ENCODE measurements at places on chromosomes 11 and 22. TPM values are rescaled to one million over a fixed set of nuclear protein-coding genes. Genes with fewer than 3 reads are reported as not detected.

- no peak overlapping the region for H3K4me3 ChIP-seq
- no peaks in the 10 kb centered on the region for H3K27me3 ChIP-seq
- no peak overlapping the region for H3K27ac ChIP-seq
- no peaks in the 10 kb centered on the region for H3K36me3 ChIP-seq
Measured at GRCh38 chr11:78786086-78786485, 211.4 kb upstream of the NARS2 start.

GRCh38 chr11:111836721-111837120, 34.7 kb downstream of the ALG9 start:
- no peak overlapping the region for H3K27ac ChIP-seq
- H3K36me3 ChIP-seq = peaks cover 7% of the 10 kb centered on the region
- no peak overlapping the region for H3K4me3 ChIP-seq
- no peak for DNase-seq

DNA sequence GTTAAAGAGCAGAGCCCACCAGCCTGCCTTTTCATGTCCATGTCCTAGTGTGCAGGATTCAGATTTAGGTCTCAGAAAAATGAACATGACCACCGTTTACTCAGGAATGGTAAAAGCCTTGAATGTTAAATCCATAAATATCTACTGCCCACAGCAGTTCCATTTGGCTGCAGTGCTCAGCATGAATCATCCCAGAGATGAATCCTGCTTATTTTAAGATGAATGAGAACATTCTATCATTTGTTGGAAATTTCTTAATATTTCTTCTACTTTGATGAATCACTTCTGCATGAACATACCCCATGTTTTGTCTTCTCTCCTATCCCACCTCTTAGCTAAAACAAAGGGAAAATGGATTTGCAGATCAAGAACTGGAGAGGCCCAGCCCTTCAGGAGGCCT, 47.5 kb upstream of the AQP11 start:
- H3K4me1 ChIP-seq = no peaks in the 10 kb centered on the region
- H3K27ac ChIP-seq = no peak overlapping the region
- no peak for DNase-seq
- no peak overlapping the region for H3K4me3 ChIP-seq
- no peaks in the 10 kb centered on the region for H3K27me3 ChIP-seq

SSH3 gene
- 17.5 TPM for total RNA-seq

GRCh38 chr11:90809581-90809980, 586.7 kb upstream of the CHORDC1 start:
- H3K27me3 ChIP-seq = no peaks in the 10 kb centered on the region
- H3K36me3 ChIP-seq = no peaks in the 10 kb centered on the region
- no peak overlapping the region for H3K27ac ChIP-seq

- H3K27ac ChIP-seq = peak overlapping the region; percentile 67
- peaks cover 25% of the 10 kb centered on the region for H3K4me1 ChIP-seq
- no peaks in the 10 kb centered on the region for H3K27me3 ChIP-seq
- H3K36me3 ChIP-seq = no peaks in the 10 kb centered on the region
Measured at GRCh38 chr11:86761978-86762377, 38.4 kb upstream of the PRSS23 start.

IGSF9B gene
- not detected for total RNA-seq

DNA sequence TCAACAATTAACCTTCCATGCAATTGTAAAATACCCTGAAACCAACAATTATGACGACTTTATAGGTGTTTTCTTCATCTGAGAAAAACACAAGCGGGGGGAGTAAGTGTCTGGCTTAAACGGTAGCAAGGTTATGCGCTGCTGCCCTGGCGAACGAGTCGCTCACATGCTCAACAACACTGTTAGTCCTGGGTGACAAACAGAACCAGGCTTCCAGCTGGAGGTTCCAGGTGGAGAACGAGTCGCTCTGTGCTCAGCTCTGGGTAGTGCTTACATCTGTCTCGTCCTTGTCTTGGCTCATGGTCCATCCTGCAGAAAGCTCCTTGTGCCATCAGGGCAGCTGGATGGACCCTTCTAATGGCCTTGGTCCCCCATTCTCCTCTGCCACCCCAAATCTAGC, 48.2 kb downstream of the PC start:
- peaks cover 28% of the 10 kb centered on the region for H3K4me1 ChIP-seq
- no peak for DNase-seq
- no peaks in the 10 kb centered on the region for H3K36me3 ChIP-seq
- H3K27me3 ChIP-seq = no peaks in the 10 kb centered on the region
- no peak overlapping the region for H3K27ac ChIP-seq

HTR3B gene
- total RNA-seq = not detected

KRTAP5-9 gene
- total RNA-seq = not detected

MYO18B gene
- total RNA-seq = 0.63 TPM

HEPHL1 gene
- total RNA-seq = not detected

DNA sequence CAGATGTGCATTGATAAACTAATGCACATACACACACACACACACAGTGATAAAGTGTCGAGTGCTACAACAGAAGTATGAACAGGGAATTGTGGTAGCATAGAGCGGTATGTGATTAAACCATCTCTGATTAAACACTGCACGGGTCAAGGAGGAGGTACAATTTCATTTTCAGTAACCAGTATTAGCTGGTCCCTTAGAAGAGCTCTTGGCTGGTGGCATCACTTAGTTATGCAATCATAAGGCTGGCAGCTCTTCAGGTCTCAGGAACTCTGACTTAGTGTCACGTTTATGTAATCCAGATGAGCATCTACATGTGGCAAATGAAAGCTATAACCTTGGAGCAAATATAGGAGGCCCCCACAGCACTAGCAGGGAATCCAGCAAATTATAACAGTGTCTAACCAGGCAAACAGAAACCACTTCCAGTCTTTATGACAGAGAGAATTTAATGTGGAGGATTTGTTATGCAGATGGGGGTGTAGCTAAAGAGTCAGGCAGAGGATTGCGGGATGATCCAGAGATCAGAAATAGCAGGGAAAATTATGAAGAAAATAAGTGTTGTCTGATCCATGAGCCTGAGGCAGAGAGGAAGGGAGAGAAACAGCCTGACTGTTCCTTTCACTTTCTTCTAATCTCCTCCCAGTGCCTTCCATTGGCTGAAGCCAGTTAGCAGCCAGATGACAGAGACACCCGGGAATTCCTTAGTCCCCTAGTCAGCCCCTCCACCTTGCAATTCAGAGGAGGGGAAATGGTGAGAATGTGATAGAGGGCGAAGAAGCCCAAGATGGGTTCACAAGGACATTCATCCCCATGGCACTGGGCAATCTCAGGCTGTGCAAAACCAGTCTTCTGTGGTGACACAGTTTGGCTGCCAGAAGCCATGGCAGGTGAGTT, 533.1 kb upstream of the TENM4 start:
- no peak overlapping the region for H3K27ac ChIP-seq
- no peaks in the 10 kb centered on the region for H3K27me3 ChIP-seq
- H3K36me3 ChIP-seq = no peaks in the 10 kb centered on the region
- no peaks in the 10 kb centered on the region for H3K4me1 ChIP-seq

DNA sequence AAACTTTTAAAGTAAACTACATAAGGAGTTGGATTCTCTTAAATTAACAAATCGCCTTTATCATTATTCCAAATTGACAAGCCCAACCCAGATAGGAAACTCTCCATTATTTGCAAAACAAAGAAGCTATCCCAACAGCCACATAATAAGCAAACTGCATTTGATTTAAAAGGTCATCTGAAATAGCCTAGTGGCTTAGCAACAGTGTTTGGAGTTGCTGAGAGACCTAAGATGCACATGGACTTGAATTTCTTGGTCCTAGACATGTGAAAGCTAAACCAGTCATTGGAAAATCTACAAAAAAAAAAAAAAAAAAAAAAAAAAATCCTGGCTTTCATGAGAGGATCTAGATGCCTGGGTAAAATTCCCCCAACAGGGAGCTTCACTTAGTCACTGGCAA, 69.5 kb downstream of the PRCP start:
- H3K27ac ChIP-seq = no peak overlapping the region
- DNase-seq = no peak
- H3K4me1 ChIP-seq = no peaks in the 10 kb centered on the region
- no peaks in the 10 kb centered on the region for H3K36me3 ChIP-seq

DNA sequence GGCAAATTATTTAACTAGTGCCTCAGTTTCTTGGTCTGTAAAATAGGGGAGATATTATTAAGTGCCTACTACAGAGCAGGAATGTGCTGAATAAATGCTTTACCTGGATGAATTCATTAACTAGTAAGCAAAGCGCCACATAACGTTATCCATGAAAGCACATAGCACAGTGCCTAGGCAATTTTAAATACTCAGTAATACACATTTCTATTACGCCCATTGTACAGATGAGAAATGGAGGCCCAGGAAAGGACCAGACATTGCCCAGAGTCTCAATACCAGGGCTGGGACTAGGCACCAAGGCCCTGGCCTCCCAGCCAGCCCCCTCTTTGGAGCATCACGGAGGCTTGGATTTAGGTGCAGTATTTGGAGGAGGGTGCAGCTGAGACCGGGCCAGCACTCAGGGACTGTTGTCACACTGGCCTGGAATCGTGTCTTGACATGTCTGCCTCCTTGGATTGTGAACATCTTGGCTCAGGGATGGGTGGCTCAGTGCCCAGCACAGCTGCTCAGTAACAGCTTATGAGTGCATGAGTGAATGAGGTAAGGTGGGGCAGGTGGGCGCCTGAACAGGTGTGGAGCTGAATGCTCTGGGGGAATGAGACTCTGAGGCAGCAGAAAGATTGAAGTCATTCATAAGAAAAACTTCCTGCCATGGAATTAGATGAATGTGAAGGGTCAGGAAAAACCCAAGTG, 42.1 kb upstream of the TPBGL start:
- H3K4me1 ChIP-seq = peaks cover 9% of the 10 kb centered on the region
- H3K36me3 ChIP-seq = no peaks in the 10 kb centered on the region
- no peaks in the 10 kb centered on the region for H3K27me3 ChIP-seq
- no peak overlapping the region for H3K27ac ChIP-seq
- DNase-seq = no peak

DNA sequence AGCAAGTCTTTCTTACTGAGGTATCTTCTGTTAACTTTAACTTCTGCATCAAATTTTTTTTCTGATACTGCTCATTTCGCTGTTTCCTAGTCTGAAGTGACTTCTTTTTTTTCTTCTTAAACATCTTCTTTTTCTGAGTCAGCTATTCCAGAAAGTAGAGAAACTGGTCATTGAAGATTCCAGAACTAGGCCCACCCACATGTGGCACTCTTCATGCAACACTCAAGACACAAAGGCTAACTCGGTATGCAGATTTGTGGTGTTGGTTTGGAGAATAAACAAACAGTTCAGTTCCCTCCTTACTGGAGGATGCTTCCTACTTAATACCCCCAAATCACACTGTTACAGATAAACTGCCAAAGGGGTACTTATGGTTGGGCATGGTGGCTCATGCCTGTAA, 25.2 kb upstream of the MTCH2 start:
- no peak overlapping the region for H3K4me3 ChIP-seq
- H3K27me3 ChIP-seq = no peaks in the 10 kb centered on the region
- no peaks in the 10 kb centered on the region for H3K36me3 ChIP-seq
- peaks cover 9% of the 10 kb centered on the region for H3K4me1 ChIP-seq

CYB5R3 gene
- 149 TPM for total RNA-seq

- no peaks in the 10 kb centered on the region for H3K36me3 ChIP-seq
- no peak for DNase-seq
- H3K27me3 ChIP-seq = no peaks in the 10 kb centered on the region
Measured at GRCh38 chr11:121722431-121723245, 269.9 kb upstream of the SORL1-AS1 start.
